HFFc6 (cell line): ENCODE measurements at places on chromosomes 11 and 22.

- peak; percentile 18 for DNase-seq
These were observed 170.4 kb downstream of the SWAP70 start for GRCh38 chr11:9834291-9834690.

GRCh38 chr11:66688561-66689534, 11.2 kb upstream of the RBM4B start:
- DNase-seq: no peak

GRCh38 chr22:29435236-29436136, 2.9 kb upstream of the RFPL1 start:
- no peak for DNase-seq

DNA sequence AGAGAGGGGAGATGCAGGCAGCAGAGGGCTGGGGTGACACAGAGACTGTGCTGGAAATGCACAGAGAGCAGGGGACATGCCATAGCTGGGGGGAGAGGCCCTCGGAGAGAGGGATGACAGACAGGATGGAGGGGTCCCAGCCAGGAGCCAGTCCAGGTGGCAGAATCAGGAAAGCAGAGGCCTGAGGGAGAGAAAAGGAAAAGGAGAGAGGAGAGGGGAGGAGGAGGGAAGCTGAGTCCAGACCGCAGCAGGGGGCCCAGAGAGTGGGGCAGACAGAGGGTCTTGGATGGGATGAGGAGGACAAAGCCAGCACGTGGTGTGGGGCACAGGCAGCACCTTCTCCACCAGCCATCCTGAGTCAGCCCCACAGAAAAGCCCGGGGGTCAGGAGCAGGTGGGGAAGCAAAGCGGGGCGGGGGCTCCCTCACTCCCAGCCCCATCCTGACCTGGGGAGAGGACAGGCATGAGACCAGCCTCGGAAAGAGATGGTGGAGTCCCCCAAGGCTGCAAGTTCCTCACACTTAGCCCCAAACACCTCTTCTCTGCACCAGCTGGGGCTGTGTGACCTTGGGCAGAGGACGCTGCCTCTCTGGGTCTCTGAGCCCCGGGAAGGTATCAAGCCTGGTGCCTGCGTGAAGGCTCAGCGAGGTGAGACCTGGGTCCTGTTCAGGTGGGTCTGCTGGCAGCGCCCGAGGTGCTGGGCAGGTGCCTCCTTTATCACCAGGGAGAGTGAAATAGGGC, 48.0 kb downstream of the IGLL1 start:
- DNase-seq: no peak

- DNase-seq: no peak
These were observed 139.6 kb downstream of the PKNOX2 start for GRCh38 chr11:125304136-125304535.

- no peak for DNase-seq
These were observed 79.8 kb upstream of the NCAM1 start for GRCh38 chr11:112881461-112881860.

DNA sequence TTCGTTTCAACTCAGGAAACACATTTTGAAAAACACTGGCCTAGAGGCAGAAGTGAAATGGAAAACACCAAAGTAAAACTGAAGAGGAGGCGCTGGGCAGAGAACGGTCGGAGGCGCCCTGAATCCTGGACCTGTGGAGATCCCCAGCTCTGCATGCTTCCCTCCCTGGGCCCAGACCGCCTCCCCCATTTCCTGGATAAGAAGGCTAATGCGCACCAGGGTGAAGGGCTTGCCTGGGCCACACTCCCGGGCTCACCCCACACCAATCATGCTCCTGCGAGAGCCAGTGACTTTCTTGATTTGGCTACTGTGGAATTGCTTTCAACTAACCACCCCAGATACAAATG, 167.1 kb downstream of the CRYBB2 start:
- no peak for DNase-seq

GRCh38 chr11:64583296-64584262, 7.4 kb upstream of the SLC22A12 start:
- peak; percentile 17 for DNase-seq

DNA sequence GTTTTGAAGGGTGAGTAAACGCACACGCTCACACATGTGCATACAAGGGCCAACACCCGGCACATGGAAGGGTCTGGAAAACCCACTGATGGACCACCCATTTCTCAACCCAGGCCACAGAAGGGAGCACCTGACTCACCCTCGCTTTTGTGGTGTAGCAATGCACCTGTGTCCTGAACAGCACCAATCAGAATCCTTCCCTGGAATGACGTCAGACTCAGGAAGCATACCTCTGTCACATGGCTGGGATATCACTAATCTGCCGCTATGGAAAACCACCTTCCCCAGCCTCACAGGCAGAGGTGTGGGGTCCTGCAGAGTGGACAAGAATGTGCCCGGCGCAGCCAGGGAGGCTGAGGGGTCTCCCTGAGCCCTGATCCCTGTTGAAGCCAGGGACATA, 9.0 kb upstream of the OSM start:
- no peak for DNase-seq

- no peak for DNase-seq
These were observed 71.2 kb upstream of the GDPD4 start for GRCh38 chr11:77372726-77373125.

DNA sequence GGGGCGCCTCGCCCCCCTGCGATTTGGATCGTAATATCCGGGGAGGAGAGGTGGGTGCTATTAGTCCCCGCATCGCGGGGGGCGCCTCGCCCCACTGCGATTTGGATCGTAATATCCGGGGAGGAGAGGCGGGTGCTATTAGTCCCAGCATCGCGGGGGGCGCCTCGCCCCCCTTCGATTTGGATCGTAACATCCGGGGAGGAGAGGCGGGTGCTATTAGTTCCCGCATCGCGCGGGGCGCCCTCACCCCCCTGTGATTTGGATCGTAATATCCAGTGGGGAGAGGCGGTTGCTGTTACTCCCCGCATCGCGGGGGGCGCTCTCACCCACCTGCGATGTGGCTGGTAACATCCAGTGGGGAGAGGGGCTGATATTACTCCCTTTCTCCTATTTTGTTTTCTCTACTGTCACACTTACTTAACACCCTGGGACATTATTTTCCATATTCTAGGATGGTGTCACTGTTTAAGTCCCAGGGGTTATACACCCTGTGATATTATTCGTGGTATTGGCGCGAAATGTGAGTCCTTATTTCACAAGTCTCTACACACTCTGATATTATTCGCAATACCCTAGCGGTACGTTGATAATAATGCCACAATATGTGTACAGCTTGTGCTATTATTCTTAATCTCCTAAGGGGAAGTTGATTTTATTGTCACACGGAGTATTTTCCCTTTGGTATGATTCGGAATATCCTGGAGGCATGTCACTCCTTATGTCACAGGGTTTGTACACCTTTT, 57.8 kb upstream of the ALDH3B2 start:
- no peak for DNase-seq

- no peak for DNase-seq
These were observed 6.3 kb upstream of the CDC42EP2 start for GRCh38 chr11:65308281-65308891.

DNA sequence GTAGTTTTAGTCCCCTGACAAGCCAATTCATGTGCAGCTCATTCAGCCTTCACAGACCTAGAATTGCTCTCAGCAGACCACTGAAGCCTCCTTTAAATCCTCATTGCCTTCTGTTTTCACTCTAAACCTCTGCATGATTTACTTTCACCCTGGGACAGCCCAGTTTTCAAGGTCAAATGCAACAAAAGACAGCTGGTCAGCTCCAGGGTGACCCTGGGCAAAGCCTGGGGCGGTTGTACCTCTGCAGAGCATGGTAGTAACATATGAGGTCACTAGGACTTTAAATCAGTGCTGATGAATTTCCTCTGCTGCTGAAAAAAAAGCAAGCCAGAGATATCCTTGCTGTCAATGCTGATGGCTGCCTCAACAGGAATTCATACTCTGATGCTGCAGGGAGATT, 62.2 kb downstream of the SERGEF start:
- no peak for DNase-seq

DNA sequence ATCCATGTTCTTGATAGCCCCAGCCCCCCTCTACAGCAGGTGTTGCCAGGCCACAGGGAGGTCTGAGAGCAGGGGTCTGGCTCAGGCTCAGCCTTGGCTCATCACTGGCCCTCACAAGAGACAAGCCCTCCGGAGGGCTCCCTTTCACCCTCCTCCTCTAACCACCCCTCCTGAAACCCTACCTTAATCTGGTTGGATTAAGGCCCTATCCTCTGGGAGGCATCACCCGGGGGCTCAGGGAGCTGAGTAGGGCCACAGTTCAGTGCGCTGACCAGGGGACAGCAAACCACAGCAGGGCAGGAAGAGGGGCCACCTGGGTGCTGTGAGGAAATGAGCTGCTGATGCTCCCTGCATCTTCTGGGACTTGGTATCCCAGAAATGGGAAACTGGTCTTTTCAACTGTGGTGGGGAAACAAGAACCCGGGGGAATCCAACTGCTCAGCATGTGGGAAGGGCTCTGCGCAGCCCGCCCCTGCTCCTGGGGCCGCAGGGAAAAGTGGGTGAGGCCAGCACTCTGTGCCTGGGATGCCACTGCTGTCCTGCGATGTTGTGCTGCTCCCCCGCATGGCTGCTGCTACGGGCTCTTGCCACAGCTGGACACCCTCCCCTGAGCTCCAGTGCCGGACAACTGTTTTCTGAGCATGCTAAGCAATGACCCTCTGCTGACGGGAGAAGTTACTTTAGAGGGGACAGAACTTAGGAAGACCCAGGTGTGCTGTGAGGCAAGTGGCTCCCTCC, 17.5 kb downstream of the ADORA2A start:
- DNase-seq: no peak

DNA sequence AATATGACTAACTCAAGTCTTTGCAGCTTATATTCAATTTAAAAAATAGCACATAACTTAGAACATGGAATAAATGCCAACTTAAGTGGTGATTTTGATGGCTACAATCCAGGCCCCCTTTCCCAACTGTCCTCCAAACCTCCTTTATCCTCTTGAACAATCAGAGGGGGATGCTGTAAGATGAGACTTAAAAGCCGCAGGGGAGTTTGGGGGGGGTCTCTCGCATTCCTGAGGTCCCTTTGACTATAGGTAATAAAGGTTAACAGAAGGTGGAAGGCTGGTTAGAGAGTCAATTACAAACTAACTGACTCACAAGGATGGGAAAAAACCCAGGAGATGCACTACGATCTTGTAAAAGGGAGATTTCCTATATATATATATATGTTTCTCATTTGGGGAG, 101.8 kb downstream of the KIRREL3 start:
- no peak for DNase-seq

DNA sequence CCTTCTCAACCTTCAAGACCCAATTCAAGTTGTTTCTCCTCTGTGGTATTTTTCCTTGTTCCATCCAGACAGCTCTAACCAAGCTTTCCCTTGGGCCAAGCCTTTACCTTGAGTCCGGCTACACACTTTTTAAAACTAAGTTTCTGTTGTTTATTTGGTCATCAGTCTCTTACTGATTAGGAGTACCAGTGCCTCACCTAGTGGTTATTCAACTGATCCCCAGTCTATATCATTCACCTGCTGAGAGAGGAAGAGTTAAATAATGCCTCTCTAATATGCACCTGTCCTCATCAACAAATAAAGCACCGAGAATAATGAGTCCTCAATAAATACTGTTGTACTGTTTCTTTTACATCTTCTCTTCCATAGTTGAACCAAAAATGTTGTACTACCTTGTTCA, 160.8 kb downstream of the MSANTD4 start:
- DNase-seq: no peak

DNA sequence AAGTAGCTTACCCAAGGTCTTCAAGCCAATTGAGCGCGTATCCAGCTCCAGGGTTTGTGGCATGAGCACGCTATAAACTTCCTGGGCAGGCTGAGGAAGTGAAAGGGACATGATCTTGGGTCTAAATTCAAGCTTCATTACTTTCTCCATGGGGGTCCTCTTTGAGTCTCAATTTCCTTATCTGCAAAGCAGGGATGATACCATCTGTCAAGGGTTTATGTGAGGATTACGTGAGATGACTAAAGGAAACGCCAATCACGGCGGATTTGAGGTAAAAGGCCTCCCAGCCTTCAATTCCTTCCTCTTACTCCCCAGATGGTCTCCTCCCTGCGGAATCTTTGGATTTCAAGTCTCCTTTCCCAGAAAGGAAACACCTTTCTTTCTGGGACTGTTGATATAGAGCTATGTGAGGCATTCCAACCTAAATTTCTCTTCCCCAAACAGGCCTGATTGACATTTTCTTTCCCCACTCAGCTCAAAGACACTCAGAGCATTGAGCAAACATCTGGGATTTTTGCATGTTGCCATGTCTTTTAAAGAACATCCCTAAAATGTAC, 474.4 kb downstream of the INSC start:
- no peak for DNase-seq

DNA sequence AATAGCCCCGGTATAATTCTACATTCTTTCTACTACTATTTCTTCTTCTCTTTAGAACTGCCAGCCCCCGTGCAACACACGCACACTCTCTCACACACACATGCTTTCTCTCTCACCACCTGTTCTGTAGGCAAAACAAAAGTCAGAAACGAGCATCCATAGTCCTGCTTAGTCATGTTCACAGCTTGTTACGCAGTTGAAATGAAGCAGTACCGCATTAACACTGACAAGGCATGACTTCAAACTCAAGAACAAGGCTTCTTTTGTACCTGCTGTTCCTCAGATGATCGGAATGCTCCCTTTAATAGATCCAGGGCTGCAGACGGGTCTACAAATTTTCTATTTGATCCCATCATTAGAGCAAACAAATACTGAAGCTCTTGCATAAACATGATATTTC, 42.2 kb downstream of the USP28 start:
- DNase-seq: no peak

DNA sequence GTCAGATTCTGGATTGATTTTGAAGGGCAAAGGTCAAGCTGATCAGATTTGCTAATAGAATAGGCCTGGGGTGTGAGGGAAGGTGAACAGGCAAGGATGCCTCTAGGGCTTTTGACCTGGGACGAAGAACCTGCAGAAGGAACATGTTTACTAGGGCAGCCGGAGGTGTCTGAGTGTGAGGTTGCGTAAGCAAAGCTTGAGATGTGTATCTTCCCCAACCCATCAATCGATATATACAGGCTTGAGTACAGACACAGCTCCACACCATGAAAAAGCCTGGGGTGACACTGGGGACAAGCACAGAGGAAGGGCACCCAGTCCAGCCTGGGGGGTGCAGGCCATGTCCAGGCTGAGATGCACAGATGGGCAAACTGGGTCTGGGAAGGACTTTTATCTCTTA, 1.1 kb downstream of the LHFPL7 start:
- no peak for DNase-seq

DNA sequence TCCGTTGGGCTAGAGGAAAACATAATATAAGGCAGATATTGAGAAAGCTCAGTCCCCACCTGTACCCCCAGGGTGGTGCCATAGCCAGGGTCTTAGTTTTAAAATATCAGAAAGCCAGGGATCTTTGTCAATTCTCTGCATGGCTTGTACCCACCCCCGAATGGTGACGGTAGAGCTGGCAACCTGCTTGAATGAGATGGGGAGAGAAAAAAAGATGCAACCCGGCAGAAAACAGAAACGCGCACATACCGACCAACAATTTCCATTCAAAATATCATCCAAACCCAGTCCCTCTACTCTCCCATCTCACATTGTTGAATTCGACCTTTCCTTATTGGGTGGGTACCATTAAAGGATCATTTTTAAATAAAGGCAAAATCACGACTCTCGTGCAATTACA, 543.9 kb downstream of the MIAT start:
- DNase-seq: no peak
